ENCODE measurements at places on chromosomes 4 and X.

GRCh38 chr4:136898590-136899248 lies 633.6 kb downstream of the PCDH18 start:
- no peak for DNase-seq

DNA sequence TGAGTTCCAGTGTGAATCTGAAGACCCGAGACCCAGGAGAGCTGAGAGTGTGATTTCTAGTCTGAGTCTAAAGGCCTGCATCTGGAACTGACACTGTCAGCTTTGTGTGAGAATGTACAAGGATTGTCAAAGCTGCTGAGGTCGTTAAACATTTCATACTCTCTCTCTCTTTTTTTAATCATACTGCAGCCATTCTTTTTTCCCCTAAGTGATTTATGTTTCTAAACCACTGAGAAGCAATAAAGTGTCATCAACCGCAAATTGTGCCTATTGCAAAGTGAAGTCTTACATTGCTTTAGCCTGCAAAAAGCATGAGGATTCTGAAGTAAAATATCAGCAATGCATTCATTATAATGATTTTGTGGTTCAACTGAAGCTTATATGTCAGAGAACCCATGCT lies 106.0 kb downstream of the ASMT start:
- no peak for DNase-seq

GRCh38 chr4:3290889-3291321 lies 1.9 kb upstream of the RGS12 start:
- DNase-seq: no peak

DNA sequence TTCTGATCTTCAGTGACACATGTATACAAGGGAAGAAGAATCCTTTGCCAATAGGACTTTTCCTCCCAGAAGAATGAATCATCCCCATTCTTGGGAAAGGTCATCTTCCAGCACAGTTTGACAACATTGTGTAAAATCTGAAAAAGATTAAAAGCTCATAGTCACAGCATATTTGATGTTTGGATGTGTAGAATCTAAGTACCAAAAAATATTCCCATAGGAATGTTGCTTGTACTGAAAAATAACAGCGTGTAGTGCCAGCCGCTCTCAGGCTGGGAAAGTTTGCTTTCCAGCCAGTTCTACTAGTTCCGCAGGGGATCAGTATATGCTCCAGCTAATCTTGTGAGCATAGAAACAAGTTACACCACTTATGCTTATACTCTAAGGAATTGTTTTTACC lies 74.7 kb upstream of the IL13RA1 start:
- no peak for DNase-seq

DNA sequence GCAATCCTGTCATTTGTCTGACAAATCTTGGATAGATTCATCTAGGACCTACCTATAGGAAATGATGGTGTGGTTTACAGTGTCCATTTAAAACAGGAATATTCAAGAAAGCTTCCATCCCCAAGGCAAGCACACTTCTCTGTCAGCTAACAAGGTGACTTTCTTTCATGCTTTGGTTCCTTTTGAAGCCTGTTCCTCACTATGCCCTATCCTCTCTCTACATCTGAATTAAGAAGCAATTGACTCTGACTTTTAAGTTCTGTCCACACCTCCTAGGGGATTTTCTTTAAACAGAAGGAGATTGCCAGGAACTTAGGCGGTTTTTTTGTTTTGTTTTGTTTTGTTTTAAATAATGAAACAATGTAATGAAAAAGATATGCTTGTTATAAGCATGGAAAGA lies 1181.4 kb upstream of the TENM3 start:
- no peak for DNase-seq

GRCh38 chrX:110384490-110384889 lies 25.8 kb downstream of the RTL9 start:
- no peak for DNase-seq

DNA sequence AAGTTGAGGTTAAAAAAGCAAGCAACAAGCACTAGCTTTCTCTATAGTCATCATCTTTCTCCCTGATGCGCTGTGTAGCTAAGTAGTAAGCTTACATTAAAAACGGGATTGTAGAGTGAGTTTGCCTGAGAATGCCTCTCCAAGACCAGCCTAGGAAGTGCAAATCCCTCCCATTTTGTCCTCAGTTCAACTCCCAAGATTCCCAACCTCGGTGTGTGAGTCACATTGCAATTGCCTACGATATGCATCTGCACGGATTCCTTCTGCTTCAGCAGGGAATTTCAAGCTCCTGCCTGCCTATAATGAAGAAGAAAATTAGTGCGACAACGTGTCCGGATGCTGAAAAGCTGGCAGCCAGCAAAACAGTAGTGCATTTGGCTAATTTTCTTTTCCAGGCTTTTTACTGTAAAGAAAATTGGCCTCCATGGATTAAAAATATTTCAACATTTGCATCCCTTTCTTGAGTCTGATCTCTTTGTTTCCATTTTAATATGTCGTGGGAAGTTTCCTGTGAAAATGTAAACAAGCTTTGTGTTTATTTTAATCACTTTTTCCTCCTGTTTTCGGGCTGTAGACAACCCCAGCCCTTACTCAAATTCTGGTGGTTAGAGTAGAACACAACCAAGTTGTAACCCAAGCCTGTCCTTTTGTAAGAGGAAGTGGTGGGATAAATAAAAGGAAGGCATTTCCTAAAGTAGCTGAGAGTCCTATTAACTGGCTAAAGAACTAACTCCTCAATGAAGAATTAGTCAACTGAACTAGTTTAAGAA lies 58.4 kb upstream of the TET2 start:
- DNase-seq: no peak

GRCh38 chr4:1451752-1452122 lies 45.5 kb upstream of the NKX1-1 start:
- no peak for DNase-seq

DNA sequence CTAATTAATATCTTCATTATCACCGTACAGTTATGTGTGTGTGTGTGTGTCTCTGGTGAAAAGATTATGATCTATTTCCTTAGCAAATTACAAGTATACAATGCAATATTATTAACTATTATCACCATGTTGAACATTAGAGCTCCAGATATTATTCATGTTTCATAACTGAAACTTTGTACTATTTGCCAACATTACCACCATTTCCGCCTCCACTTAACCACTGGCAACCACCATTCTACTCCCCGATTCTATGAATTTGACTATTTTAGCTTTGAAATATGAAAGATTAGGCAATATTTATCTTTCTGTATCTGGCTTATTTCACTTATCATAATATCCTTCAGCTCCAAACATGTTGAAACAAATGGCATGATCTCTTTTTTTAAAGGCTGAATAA lies 717.9 kb downstream of the ARAP2 start:
- no peak for DNase-seq
